Activated T-helper 9 cell treated with anti-CD3 and anti-CD28 coated beads, Interleukin-2, amount 50 U/mL, for 16 hours (primary cell): ENCODE measurements at places on chromosomes 1 and 21.

GRCh38 chr21:26449161-26449560 is 123.9 kb downstream of the CYYR1 start:
- no peak for DNase-seq

- no peak for DNase-seq
Measured at GRCh38 chr1:209875515-209875914, 47.7 kb downstream of the UTP25 start.

DNA sequence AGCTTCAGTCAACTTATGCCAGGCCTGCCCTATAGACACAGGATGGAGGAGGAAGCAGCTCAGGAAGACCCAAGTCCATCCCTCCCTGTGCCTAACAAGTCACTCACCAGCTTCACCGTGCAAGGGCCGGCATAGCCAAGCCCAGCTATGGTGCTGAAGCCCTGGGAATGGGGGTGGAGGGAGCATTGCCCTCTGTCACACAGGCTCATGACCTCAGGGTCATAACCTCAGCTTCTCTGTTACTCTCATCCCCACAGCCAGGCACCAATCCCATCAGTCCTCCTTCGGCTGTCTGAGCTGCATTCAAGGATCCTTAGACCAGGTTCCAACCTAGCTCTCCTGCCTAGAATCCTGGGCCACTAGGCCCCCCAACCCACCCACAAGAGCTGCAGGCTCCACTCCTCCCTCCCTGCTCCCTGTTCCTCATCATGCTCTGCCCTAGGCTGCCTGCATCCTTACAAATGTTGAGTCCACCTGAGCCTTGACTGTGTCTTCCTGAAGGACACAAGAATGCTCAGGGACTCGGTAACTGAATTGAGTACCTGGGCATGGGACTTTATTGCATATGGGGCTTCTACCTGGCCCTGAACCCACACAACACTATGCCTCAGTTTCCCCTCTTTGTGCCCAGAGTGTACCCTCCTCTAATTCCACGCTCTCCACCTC is 1.7 kb downstream of the CD244 start:
- no peak for DNase-seq

DNA sequence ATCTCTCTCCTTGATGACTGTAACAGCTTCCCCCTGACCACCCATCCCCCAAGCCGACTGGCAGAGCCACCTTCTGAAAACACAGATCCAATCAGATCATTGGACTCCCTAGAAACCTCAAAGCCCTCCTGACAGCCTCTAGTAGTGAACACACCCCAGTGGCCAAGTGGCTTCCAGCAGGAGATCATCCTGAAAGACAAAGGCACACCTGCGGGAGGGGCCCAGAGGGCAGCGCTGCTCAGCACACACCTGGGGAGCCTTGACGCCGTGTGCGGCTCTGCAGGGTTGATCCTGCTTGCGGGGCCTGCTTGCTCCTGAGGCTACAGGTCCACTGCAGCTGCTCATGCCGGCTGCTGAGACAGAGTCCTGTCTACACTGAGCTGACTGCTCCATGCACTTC is 41.5 kb downstream of the SLC66A1 start:
- DNase-seq, result no peak

DNA sequence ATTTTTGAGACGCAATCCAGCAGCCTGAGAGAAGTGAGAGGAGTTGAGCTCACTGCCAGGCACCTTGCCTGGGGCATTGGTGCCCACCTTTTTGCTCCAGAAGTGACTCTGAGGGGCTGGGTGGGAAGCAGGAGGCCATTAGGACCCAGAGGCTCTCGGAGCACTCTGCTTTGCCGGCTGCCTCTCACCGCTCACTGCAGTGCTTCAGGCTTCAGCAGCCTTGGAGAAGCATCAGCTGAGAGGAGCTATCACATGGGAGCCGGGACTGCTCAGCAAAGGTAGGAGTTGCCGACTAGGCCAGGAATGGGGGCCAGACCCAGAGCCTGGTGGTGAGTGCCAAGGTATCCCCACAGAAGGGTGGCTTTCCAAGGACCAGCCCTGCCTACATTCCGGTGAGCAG is at the start of gene GPR61:
GPR61 (plus strand) TSS at position 197 of the 400 bp plus-strand sequence. CDS start 3,151 bp downstream, outside the sequence.
- no peak for DNase-seq

DNA sequence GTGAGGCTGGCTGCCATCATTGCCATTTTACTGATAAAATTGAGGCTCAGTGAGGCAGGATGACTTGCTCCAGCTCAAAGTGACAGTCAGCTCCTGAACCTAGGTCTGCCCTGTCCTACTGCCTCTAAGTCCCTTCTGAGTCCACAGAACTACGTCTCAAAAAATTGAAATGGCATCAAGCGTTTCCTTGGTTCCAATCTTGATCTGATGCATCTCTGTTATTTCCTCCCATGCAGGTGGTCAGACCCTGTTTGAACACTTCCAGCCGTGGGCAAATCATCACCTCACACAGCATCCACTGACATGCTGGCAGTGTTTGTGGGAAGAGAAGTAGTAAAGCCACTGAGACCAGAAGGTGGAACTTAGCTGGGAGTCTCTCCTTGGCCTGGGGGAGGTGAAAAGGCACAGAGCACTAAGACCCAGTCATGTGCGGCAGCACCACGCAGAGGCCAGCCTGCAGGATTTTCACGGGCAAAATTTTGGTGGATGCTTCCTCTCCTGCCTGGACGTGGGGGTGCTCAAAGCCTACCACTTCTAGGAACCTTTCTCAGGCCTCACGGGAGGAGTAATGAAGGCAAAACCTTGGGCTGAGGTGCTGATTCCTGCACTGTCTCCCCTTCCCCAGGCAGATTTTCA is 7.8 kb upstream of the CPLANE2 start:
- DNase-seq, result no peak

- DNase-seq, result no peak
Measured at GRCh38 chr1:245825128-245825901, 670.5 kb downstream of the KIF26B start.

DNA sequence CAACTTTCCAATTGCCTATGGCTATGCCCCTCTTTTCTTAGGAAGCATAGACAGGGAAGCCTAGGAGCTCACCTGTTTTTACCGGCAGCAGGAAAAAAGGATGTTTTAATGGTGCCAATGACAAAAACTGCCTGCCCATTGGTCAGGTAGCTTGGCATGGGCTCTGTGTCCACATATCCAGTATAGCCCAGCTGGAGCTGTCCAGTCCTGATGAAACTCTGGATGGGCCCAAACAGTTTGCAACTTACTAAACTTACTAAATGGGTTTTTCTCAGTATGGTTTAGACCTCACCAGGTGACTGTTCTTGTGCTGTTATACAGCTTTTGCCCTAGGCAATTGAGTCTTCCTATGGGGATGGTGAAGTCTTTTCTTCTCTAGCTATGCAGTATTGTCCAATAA is 711.2 kb downstream of the AMY1C start:
- DNase-seq, result no peak

DNA sequence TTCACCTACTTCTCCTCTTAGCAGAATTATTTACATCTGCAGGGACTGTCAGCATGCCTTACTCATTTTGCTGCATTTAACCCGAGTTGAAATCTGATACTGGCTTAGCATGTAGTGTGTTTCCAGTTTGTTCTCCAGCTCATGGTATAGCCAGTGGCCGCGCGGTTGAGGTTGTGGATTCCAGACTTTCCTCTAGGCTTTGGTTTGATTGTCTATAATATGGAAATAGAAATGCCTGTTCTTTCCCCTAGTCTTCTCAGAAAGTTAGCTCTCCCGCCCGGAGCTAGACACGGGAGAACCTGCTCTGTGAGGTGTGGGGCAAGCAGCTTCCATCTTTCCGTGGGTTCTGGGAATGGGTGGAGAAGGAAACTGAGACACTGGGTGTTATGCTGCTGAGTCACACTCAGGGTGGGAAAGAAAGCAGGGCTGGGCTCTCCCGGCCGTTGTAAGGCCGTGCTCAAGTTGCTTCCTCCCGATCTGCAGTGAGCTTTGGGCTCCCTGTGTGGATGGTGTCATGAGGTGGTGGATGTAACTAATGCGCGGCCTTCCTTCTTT is 206.8 kb upstream of the TMEM51 start:
- no peak for DNase-seq

DNA sequence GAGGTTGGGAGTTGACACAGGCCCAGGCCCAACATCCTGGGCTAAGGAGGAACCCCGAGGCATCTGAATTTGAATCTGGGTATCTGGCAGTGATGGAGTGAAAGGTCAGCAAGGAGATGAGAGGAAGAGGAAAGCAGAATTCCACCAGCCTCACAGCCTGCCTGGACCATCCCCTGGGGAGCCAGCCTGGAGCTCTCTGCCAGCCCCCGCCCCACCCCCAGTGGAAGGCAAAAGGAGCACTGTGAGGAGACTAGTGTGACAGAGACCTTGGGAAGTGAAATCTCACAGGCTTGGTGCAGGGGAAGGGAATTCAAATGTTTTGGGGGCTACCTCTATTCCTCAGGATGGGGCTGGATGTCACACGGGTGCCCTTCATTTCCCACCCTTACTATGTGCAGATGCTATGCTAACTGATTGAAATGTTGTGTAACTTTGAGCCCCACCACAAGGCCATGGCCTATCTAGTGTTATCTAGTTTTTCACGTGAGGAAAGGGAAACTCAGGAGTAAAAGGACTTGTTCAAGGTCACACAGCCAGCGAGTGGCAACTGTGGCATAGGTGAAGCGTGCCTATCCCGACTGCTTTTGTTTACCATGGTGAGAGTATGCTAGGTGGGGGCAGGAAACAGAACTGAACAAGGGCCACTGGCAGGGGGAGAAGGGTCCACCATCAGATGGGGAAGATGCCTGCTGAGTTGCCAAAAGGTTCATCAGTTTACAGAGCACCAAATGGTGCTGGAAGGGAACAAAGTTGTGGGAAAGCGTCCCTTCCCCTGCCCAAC is 29.8 kb downstream of the AHDC1 start:
- no peak for DNase-seq

GRCh38 chr21:45718413-45718812 is 74.9 kb downstream of the PCBP3 start:
- no peak for DNase-seq

- no peak for DNase-seq
Measured at GRCh38 chr1:171460018-171460620, 25.2 kb upstream of the PRRC2C start.

GRCh38 chr1:2866422-2867086 is 65.1 kb upstream of the TTC34 start:
- DNase-seq, result no peak

- DNase-seq, result no peak
Measured at GRCh38 chr1:202580619-202581018, 129.6 kb downstream of the SYT2 start.

GRCh38 chr1:1285102-1285571 is 4.9 kb downstream of the SCNN1D start:
- DNase-seq, result no peak

DNA sequence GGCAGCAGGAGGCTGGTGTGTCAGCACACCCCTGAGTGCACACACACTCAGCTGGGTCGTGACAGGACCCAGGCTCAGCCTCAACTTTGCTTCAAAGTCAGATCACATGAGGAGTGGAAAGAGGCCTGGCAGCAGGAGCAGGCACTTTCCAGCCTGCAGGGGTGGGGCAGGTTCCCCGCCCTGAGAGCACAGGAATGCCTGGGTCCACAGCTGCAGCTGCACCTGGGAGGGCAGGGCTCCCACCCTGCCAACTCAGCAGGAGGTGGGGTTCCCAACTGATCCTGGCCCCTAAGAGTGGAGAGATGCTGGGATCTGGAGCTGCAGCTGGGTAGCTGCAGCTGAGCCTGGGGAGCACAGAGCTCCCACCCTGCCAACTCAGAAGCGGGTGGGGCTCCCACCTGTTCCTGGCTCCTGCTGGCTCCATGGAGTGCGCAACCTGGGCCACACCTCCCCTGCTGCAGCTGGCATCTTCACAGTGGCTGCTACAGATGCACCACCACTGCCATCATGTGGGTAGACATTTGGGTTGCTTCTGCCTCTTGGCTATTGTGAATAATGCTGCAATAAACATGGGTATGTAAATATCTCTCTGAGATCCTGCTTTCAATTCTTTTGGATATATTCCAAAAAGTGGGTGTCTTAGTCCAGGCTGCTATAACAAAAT is 415.4 kb downstream of the TTLL7 start:
- DNase-seq, result no peak

DNA sequence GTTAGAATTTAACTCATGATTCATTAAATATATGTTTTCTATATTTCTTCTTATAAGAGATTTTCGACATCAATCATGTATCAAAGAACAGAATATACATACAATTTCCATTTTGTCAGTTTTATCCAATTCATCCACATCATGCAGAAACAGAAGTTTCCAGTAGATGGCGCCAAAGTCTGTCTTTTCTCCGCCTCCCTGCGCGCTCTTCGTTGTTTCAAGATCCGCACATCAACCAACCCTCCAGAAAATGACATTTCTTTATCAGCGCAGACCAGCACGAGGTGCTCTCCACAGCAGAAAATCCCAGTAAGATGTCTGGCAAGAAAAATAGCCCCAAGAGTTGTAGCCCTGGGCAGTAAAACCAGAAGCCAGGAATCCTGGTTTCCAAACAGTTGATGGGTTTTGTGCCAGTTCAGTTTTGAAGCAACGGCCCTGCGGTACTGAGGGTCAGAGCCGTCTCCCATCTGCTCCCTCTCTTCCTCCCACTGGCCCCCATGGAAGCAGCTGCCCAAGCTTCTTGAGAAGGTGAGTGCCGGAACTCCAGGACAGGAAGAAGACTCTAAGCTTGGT is 38.6 kb upstream of the GPR137B start:
- DNase-seq, result peak; percentile 16

- DNase-seq, result no peak
Measured at GRCh38 chr1:244789276-244789580, 46.2 kb upstream of the COX20 start.

DNA sequence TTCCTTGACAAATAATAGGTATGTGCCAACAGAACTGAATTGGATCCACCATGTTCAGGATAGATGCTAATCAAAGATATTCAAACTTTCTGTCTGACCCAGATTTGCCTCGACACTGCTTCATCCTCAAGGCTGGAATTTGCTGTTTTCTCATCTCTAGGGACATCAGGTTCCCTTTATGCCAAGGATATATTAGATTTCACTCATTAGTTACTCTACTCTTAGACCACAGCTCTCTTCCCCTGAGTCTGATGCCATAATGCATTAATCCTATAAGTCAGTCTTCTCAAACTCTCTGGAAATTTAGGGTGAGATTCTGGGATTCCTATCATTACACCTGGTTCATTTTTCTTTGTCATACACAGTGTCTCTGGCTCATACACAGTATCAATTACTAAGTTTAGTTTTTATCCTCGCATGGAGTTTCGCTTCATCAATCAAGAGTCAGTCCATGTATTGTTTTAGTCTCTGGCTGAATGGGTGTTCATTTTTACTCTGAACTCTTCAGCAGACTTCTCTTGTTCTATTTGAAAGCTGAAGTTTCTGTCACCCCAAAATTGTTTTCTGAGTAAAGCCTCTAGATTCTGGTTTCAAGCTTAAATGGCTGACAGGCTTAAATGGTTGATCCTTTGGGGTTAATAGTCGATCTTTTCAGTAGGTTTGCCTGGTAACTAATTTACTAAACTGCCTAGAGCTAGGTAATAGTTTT is 9.3 kb upstream of the DCAF6 start:
- no peak for DNase-seq

- DNase-seq, result no peak
Measured at GRCh38 chr1:61224609-61225008, 142.2 kb downstream of the NFIA start.

GRCh38 chr1:64505232-64505943 is 35.5 kb downstream of the CACHD1 start:
- DNase-seq, result peak; percentile 20

DNA sequence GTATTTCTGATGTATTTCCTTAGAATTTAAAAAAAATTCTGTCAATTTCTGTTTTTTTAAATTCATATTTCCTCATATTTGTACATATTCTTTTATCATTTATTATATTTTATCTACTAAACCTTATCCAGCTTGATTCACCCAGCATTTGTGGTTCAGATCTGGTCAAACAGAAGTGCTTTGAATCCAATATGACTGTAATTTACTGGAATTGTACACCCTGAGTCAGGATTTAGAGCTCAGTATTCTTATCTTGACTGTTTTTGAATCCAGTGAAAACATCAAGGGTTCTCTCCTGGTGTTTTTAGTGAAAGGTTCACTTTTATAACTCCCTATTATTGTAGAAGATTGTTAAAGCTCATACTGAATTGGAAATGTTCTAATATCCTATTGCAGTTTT is 1077.0 kb upstream of the NCAM2 start:
- no peak for DNase-seq
